B cell (primary cell): ENCODE measurements at places on chromosomes 7 and 10. TPM values are rescaled to one million over a fixed set of nuclear protein-coding genes. Genes with fewer than 3 reads are reported as not detected.

Gene LRMDA
- polyA plus RNA-seq: 0.12 TPM in 1 of 2 replicates, not detected in the other

- no peak for DNase-seq
Measured at GRCh38 chr7:36284456-36285090, 105.1 kb upstream of the ANLN start.

DNA sequence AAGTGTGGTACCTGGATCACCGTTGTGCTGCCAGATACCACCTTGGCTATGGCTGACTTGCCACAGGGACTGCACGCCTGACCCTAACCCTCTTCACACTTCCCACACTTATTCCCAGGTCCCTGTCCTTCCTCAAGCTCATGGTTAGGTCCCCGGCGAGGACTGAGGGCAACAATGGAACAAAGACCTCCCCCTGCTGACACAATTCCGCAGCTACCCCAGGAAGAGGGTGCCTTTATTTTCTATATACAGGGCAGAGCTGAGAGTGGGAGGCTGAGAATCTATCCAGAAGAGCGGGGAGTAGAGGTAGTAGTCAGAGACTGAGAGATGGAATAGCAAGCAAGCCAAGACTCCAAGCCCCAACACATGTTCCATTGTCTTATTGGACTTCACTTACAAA, 118.1 kb upstream of the SEM1 start:
- DNase-seq: no peak

DNA sequence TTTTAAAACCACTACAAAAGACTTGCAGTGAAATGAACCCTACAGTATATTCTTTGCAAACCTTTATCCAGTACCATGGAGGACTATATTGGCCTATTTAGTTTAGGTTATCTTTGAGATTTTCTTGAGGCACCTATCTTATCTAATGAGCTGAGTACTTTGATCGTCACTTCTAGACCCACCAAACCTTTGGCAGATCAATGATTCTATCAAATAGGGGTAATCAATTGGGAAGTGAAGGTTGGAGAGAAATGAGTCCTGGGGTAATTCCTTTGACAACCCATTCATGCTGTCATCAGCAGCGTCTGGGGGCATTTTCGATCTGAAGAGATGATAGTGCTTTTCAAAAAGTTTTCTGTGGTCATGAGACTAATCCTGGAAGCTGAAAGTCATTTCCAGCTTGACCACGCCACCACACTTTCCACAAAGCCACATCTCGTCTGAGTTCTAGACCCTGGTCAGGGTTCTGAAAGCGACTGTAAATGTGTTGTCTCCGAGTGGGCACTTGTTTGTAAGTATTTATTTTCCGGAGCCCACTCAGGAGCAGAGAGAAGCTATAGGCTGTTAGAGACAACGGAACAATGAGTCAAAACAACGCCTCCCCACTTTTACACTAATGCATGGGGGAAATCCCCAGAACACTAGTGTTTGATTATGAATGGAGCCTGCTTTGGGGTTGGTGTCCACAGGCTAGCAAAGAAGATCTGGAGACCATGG, 4.8 kb downstream of the EGR2 start:
- DNase-seq: peak; percentile 26

DNA sequence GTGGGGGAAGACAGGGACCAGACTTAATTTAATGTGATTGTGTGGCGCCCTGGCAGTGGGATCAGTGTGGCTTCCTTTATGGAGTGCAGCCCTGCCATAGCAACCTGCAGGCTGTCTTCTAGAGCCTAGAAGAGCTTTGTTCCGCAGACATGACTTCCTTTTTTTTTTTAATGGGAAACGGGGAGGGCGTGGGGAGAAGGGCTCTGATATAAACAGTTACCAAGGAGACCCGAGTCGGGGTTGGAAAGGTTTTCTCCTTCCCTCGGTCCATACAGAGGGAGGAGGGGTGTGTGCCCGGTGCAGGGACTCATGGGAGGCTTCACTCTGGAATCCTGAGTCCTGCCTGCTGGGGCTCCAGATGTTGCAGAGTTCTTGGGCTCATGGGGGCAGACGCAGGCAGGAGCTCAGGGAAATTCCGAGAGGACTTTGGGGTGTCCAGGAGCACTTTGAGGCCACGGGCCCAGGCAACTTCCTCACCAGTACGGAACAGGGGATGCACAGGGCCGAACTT, 26.9 kb downstream of the TMEM120A start:
- no peak for DNase-seq

DNA sequence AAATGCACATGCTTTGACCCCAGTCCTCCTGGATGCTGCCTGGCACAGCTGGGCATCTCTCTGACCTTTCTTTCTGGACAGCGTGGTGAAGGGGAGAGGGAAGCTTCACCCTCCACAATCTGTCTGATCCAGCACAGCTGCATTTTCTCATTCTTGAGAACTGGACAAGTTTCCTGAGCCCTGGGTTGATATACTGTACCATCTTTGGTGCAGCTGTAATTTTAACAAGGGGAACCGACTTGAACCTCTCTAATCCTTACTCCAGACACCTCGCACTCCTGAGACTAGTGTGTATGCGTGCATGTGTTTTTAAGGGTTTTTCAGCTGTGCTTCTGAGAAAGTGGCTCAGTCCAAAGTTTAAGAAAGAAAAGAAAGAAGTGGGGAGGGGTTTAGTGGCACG, 655.7 kb downstream of the INHBA start:
- DNase-seq: no peak

- DNase-seq: no peak
Measured at GRCh38 chr7:39911167-39911566, 38.9 kb upstream of the CDK13 start.
